EL (cell line): ENCODE measurements at places on chromosomes 2 and 18.
A peak's percentile ranks its signal among the peaks of the same experiment; 100 is the strongest.

GRCh38 chr2:143907801-143908200 is 612.1 kb downstream of the ZEB2 start:
- DNase-seq = peak; percentile 47

DNA sequence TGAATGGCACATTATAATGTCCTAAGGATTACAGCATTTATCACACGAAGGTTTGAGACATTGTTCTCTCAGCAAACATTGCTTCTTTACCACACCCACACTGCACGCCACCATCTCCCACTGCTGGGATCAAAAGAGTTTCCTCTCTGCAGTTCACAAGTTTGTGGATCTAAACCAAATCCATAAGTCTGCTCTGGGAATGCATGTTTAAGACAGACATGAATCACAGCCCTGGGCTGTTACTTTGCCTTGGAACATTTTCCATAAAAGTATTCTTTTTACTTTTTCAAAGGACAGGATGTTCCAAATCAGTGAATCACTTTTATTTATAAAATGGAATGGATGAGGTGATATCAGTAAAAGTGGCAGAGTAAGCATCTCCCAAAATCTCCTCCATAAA is 36.1 kb downstream of the STPG4 start:
- peak; percentile 78 for DNase-seq

DNA sequence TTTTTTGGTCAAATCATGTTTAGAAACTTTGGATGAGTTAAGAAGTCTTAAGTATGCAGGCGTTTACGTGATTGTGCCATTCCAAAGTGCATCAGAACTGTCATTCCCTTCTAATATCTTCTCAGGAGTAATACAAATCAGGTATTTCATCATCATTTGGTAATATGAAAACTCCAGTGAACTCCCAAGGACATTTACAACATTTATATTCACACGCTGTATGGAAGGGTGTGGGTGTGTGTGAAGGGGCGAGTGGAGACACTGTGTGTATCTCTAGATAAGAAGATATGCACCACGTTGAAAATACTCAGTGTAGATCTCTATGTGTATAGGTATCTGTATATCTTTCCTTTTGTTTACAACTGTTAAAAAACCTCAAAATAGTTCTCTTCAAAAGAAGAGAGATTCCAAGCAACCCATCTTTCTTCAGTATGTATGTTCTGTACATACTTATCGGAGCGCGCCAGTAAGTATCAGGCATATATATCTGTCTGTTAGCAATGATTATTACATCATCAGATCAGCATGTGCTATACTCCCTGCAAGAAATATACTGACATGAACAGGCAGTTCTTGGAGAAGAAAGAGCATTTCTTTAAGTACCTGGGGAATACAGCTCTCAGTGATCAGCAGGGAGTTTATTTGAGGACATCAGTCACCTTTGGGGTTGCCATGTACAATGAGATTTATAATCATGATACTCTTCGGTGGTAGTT is 29.3 kb downstream of the COX7A2L start:
- no peak for DNase-seq

DNA sequence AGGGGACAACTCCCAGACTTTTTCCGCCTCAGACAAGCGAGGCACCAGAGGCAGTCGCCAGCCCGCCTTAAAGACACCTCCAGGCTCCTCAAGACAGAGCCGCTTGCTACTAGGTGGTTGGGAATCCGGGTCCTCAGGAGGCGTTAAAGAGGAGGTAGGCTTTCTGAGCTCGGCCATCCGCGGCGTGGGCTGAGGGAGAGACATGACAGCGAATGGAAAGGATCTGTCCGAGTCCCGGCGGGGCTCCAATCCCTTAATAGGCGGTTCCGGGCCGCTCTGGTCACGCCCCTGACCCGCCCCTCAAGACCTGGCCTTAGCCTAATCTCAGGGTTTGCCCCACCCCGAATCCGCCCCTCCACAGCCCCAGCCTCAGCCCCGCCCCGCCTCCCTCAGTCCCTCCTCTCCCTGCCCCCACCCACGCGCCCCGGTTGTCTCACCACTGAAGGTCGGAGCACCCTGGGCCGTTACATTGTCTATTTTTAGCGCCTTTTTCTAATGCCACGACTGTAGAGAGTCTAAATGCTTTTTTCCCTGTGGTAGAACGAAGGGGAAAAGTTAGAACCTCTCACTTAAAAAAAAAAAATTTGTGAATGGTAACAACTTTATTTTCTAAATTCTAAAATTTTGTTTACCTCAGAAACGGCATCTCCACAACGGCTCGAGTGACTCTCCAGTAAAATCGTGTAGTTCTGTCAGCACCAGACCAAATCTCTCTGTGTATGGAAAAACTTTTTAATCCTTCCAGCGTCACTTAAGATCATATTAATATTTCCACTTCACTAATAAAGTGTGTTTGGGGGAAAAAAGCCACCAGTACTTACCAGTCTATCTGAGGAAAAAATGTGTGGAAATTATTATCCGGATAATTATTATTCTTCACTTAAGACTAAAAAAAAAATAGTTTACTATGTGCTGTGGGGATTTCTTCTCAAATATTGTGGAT is at the start of gene RAD51AP2:
TSS of gene RAD51AP2 (minus strand) at position 229 of the 943 bp plus-strand sequence. CDS start at position 204, 25 bp downstream.
- DNase-seq = peak; percentile 48

- no peak for DNase-seq
Measured at GRCh38 chr2:232200195-232200594, 178.4 kb upstream of the ALPP start.

DNA sequence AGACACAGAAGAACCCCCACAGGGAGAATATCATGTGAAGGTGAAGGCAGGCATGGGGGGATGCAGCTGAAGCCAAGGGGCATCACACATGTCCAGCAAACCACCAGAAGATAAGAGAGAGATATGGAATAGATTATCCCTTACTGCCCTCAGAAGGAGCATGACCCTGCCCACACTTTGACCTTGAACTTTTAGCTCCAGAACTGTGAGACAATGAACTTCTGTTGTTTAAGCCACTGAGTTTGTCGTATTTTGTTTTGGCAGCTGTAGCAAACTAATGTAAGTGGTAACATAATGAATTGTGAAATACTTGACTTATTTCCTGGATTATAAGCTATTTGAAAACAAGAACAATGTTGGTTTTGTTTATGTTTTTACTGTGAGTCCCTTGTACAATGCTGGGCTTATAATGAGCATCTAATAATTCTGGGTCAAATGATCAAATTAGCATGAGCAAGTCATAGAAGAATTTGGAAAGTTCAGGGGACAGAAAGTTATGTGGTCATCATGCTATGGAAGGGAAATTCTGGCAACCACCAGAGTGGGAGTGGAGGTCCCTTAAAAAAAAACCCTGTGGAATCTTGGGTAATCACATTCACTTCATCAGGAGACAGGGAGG is 541.0 kb upstream of the KLHL29 start:
- DNase-seq = no peak

- no peak for DNase-seq
Measured at GRCh38 chr2:111236025-111236424, 115.3 kb downstream of the BCL2L11 start.

- no peak for DNase-seq
Measured at GRCh38 chr2:180254872-180255271, 247.8 kb upstream of the CWC22 start.

DNA sequence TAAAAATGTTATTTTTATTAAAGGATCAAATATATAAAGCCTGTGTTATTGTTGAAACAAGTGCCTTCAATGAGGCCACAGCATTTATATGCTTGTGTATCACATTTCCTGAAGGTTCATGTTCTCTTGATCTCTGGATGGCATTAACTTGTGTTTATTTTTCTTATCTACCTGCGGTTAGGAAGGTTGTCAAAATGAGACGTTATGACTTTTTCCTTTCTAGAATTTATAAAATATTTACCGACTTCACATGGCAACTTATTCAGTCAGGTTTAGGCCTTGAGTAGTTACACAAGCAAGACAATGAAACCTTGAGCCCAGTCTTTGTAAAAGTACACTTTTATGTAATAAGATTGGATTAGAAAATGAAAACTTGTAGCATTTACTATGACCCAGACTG is 196.4 kb upstream of the ACVR2A start:
- no peak for DNase-seq
